ENCODE measurements at places on chromosomes 2 and 18.

DNA sequence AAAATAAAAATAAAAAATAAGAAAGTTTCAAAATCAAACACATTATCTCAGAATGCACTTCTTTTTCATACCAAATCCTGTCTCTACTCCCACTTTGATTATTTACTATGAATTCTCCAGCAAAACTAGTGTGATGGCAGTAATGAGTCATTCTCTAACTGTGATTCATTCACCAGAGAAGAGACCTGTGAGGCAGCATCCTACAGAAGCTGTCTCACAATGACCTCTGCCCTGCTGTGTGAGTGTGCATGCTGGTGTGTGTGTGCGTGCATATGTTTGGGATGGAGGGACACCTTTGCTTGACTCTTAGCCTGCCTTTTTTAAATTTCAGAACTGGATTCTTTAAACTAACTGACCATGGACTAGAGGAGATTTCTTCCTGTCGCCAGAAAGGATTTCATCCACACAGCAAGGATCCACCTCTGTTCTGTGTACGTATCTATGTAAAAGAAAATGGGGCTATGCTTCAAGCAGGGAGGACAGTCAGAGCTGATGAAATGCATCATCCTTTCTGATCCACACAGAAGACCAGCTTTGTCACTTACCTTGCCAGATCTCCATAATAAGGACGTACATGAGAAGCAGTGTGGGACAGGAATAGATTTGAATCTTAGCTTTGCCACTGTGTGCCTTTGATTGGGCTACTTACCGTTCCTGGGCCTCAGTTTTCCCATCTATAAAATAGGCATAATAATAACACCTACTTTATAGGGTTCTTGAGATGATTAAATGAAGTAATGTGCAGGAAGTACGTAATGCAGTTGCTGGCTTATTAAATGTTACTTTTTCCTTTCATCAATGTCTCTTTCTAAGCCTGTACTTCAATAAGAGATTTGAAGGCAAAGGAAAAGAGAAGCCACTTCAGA, 31.2 kb downstream of the STAMBP start:
- no peak for DNase-seq

- no peak for DNase-seq
Observed at GRCh38 chr2:107545066-107545465, 281.6 kb upstream of the RGPD4 start.

GRCh38 chr2:227536445-227536844, 62.2 kb upstream of the SCYGR2 start:
- no peak for DNase-seq

- no peak for DNase-seq
Observed at GRCh38 chr2:122808286-122808969, 1053.0 kb downstream of the TSN start.
